ENCODE measurements at places on chromosomes 5 and 9.

DNA sequence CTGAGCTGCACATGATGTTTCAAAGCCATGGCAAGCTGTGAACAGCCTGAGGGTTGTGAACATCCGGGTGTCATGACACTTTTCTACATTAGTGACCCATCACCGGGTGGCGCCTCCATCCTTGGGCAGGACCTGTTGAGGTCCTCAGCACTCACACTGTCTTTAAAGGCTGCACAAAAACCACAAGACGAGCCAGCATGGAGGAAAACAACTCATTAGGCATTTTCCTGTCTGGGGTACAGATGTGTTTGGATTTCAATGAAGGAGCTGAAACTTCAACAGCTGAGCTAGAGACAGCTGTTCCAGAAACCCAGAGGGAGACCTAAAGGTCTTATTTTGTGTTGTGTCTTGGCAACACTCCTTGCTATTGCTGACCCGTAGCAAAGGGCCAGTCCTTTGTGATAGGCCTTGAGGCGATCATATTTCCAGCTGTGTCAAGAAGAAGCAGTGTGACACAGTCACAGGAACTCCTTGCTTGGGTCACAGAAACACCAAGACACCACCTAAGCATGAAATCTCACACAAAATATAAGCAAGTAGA is 151.8 kb upstream of the VLDLR start:
- H3K36me3 ChIP-seq = no peaks in the 10 kb centered on the region
- no peak overlapping the region for H3K4me3 ChIP-seq
- no peak overlapping the region for H3K27ac ChIP-seq
- no peak for DNase-seq

DNA sequence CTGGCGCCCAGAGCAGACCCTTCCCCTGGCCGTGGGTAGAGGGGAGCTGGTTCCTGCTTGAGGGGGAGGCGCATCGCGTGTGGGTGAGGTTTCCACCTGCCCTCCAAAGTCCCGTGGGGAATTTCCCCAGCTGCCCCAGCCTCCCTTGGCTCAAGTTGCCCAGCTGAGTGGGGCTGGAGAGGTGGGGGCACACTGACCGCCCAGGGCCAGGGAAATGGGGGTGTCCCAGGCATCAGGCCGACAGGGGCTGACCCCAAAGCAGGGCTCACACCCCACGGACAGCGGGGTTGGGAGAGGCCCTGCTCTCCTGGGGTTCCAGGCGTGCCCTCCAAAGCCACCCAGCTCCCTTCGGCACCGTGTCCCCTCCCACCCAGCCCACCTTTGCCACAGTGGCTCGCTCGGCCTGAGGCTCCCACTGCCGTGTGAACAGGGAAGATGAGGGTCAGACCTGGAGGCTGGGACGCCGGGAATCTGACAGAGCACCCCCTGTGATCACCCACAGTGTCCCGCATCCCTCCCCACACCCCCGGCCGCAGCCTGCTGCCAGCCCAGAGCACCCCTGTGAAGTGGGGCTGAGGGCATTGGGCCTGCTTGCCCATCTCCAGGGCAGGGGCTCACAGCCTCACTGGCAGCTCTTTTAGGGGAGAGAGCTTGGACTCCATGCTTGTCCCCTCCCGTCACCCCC is 933 bp upstream of the EGFL7 start:
- peak overlapping the region; percentile 36 for H3K27ac ChIP-seq
- H3K4me1 ChIP-seq = peaks cover 10% of the 10 kb centered on the region
- H3K27me3 ChIP-seq = no peaks in the 10 kb centered on the region
- H3K4me3 ChIP-seq = no peak overlapping the region
- no peaks in the 10 kb centered on the region for H3K36me3 ChIP-seq

GRCh38 chr5:139795074-139796001 is at the start of gene PSD2:
TSS of gene PSD2 (plus strand) at chr5:139795808. CDS start at chr5:139809441, 13,633 bp downstream.
- no peak within 1 kb of the TSS for H3K27ac ChIP-seq
- DNase-seq = peak; percentile 42
- no peaks in the 10 kb centered on the region for H3K27me3 ChIP-seq
- H3K4me3 ChIP-seq = no peak within 1 kb of the TSS
- no peaks in the 10 kb centered on the region for H3K36me3 ChIP-seq

- no peak overlapping the region for H3K4me3 ChIP-seq
- H3K36me3 ChIP-seq = no peaks in the 10 kb centered on the region
- peak overlapping the region; percentile 74 for H3K27ac ChIP-seq
- no peak for DNase-seq
- H3K4me1 ChIP-seq = peaks cover 38% of the 10 kb centered on the region
Measured at GRCh38 chr5:139131921-139132432, 66.2 kb downstream of the SIL1 start.

DNA sequence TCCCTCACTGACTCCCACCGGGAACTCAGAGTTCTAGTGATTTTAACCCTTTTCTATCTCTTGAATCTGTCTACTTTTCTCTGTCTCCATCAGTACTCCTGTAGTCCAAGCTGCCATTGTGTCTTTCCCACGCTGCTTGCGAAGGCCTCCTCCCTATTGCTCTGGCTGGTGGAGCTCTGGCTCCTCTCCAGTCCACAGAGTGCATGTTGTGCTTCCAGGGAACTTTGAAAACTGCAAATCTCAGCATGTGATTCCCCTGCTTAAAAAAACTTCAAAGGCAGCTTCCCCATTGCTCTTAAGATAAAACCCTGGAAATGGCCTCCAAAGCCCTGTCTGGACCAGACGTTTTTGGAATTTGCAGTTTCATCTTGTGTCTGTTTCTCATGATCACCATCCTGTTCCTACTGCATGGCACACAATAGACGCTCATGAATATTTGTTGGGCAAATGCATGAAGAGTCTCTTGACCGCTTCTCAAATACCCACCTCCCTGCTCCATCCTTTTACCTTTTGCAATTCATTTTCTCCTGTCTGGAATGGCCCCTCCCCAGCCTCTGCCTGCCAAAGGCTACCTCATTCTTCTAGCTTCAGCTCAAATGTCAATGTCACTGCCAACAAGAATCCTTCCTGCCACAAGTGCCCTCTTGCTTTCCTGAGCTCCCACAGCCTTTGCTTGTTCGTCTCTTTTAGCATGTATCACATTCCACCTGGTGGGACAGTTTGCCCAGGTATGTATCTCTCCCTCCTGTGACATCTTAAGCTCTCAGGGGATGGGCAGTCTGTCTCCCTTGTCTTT is 293.2 kb downstream of the ARHGAP26 start:
- no peak overlapping the region for H3K4me3 ChIP-seq
- no peaks in the 10 kb centered on the region for H3K36me3 ChIP-seq
- H3K27ac ChIP-seq = no peak overlapping the region
- no peaks in the 10 kb centered on the region for H3K4me1 ChIP-seq
- no peaks in the 10 kb centered on the region for H3K27me3 ChIP-seq
- DNase-seq = peak; percentile 19

DNA sequence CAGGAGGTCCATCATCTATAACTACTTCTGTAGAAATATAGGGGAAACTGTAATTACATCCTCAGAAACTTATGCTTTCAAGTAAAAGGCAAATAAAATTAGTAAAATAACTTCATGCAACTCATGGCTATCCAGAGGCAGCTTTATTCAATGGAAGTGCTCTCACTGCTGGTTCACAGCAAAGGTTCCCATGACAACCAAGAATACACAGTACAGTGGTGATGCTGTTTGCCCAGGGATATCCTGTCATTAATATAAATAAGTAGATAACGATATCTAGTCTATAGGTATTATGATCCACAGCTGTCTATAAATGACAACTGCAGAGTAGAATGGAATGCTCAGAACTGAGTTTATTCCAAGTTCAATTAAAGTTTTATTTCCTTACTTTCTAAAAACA is 390.3 kb downstream of the PDE4D start:
- no peak overlapping the region for H3K27ac ChIP-seq
- no peaks in the 10 kb centered on the region for H3K27me3 ChIP-seq
- no peaks in the 10 kb centered on the region for H3K36me3 ChIP-seq
- H3K4me3 ChIP-seq = no peak overlapping the region
- DNase-seq = no peak

DNA sequence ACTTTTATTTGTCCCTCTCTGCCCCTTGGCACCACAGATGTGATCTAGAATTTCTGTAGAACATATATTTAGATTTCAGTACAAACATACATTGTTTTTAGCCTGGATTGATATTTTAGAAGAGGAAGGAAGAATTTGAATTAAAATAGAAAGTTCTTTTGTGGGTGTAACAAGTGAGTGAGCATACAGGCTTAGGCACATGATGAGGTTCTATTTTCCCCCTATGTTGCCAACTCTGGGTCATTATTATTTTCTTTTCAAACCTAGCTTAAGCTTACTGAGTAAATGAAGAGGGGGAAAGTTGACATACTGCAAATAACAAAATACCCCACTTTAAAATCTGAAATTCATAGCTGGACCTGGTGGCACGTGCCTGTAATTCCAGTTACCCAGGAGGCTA is 102.9 kb downstream of the GCNT1 start:
- H3K4me1 ChIP-seq = peaks cover 5% of the 10 kb centered on the region
- H3K27ac ChIP-seq = no peak overlapping the region
- no peaks in the 10 kb centered on the region for H3K27me3 ChIP-seq
- DNase-seq = no peak

GRCh38 chr5:66410122-66410521 is 186.1 kb upstream of the MAST4 start:
- no peak for DNase-seq
- H3K27me3 ChIP-seq = no peaks in the 10 kb centered on the region
- no peaks in the 10 kb centered on the region for H3K36me3 ChIP-seq

GRCh38 chr5:151104795-151105194 is 24.0 kb upstream of the TNIP1 start:
- peaks cover 86% of the 10 kb centered on the region for H3K4me1 ChIP-seq
- H3K27me3 ChIP-seq = no peaks in the 10 kb centered on the region
- no peak for DNase-seq
- no peaks in the 10 kb centered on the region for H3K36me3 ChIP-seq
- peak overlapping the region; percentile 2 for H3K27ac ChIP-seq

GRCh38 chr9:26669701-26670670 is 222.6 kb downstream of the CAAP1 start:
- no peak overlapping the region for H3K27ac ChIP-seq
- no peaks in the 10 kb centered on the region for H3K27me3 ChIP-seq
- H3K4me3 ChIP-seq = no peak overlapping the region

DNA sequence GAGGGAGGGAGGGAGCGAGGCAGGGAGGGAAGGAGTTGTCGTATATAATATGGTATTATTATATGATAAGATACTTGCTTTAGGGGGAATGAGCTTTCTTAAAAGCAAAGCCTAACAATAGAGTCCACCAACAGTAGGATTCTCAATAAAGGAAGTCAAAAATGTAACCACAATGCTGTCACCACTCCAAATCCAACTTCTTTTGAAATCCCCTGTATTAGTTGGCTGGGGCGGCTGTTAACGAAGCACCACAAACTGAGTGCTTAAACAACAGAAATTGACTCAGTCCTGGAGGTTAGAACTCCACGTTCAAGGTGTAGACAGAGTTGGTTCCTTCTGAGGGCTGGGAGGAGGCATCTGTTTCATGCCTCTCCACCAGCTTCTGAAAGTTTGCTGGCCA is 23.1 kb downstream of the GAS1 start:
- no peak for DNase-seq
- H3K27me3 ChIP-seq = no peaks in the 10 kb centered on the region

DNA sequence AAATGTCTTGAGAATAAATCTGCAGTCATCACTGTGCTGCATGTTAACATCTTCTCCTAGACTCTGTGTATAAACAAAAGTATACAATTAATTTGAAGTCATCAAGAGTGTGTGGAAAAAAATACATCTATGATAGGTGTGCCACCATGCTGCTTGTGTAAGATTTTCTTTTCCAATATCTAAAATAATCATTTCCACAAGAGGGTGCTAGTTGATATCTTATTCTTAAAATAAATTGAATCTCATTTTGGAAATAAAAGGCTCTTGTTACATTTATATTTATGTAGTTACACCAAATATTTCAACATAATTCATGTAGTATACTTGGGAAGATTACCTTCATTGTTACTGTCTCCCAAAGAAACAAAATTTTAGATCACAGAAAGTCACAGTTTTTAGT is 14.1 kb upstream of the MOCS2 start:
- no peak overlapping the region for H3K4me3 ChIP-seq
- DNase-seq = no peak
- H3K36me3 ChIP-seq = no peaks in the 10 kb centered on the region
- no peak overlapping the region for H3K27ac ChIP-seq
- H3K27me3 ChIP-seq = no peaks in the 10 kb centered on the region

- H3K36me3 ChIP-seq = no peaks in the 10 kb centered on the region
- no peak overlapping the region for H3K27ac ChIP-seq
- H3K4me1 ChIP-seq = peaks cover 30% of the 10 kb centered on the region
- no peak for DNase-seq
- H3K4me3 ChIP-seq = no peak overlapping the region
Measured at GRCh38 chr9:35353731-35354365, 136.1 kb upstream of the RUSC2 start.

DNA sequence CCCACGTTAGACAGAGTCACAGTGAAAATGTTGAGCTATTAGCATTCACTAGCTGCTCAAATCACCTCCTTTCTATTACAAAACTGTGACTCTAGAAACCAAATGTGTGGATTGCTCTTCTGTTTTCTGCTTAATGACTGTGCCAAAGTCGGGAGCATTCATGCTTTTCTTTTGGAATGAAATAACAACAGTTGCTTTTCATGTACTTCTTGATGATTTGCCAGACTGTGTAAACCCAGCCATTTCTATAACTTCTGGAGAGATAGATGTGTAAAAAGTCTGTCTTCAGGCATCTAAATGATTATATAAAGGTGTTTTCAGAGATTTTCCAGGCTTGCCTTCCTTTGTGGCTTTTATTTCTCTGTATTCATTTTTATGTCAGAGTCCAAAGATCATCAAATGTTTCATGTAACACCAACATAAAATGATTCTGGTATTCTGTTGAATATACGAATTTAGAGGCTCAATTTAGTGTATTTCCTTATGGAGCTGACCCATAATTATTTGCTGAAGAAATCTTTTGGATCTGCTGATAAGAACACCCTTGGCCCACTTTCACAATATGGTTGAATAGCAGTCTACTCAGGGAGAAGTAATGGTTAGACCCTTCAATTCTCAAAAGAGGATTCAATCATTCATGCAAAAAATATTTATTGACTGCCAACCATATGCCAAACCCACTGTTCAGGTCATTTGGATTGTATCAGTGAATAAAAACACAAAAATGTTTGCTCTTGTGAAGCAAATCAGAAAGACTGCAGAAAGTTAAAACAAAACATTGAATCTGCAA is 581.2 kb downstream of the CDH18 start:
- H3K27me3 ChIP-seq = no peaks in the 10 kb centered on the region
- peaks cover 5% of the 10 kb centered on the region for H3K4me1 ChIP-seq
- no peak overlapping the region for H3K4me3 ChIP-seq
- DNase-seq = no peak
- no peaks in the 10 kb centered on the region for H3K36me3 ChIP-seq

DNA sequence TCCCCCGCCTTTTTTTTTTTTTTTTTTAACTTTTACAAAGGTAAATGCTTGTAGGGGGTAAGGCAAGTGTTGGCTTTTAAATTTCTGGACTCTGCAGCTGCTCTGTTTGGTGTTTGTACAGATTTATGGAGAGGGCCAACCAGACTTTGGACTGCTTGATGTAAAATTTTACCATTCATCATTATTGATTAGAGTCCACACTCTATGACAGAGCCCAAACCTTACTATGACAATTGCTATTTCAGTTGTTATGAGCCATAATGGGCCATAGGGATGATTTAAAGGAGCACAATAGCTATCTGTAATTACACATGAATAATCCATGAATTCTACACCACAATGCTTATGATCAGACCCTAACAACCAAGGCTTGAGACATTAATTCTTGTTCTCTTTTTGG is 867.2 kb downstream of the NR2F1-AS1 start:
- H3K4me3 ChIP-seq = no peak overlapping the region
- DNase-seq = no peak
- no peaks in the 10 kb centered on the region for H3K4me1 ChIP-seq
- H3K36me3 ChIP-seq = no peaks in the 10 kb centered on the region
- H3K27me3 ChIP-seq = no peaks in the 10 kb centered on the region
- no peak overlapping the region for H3K27ac ChIP-seq

GRCh38 chr9:7298123-7298522 is 501.5 kb downstream of the DMAC1 start:
- no peaks in the 10 kb centered on the region for H3K4me1 ChIP-seq
- H3K27me3 ChIP-seq = no peaks in the 10 kb centered on the region
- no peak overlapping the region for H3K27ac ChIP-seq
- H3K4me3 ChIP-seq = no peak overlapping the region
- H3K36me3 ChIP-seq = no peaks in the 10 kb centered on the region

All from body of pancreas (tissue), 4 donors.